HTR-8/SVneo (cell line): ENCODE measurements at places on chromosomes 3 and 15.
A peak's percentile ranks its signal among the peaks of the same experiment; 100 is the strongest.

GRCh38 chr15:64772488-64772887 lies 2.9 kb downstream of the RBPMS2 start:
- no peak for DNase-seq

- DNase-seq, result no peak
Measured at GRCh38 chr3:124888482-124889441, 1.6 kb upstream of the ITGB5 start.

DNA sequence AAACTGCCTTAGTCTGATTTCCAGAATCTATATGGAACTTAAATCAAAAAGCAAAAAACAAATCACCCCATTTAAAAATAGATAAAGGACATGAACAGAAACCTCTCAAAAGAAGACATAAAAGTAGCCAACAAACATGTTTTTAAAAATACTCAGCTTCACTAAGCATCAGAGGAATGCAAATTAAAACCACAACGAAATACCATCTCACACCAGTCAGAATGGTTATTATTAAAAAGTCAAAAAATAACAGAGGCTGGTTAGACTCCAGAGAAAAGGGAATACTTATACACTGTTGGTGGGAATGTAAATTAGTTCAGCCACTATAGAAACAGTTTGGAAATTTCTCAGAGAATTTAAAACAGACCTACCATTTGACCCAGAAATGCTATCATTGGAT lies 367.9 kb downstream of the ZIC4 start:
- DNase-seq, result no peak

- no peak for DNase-seq
Measured at GRCh38 chr3:168091941-168092340, 3.8 kb downstream of the GOLIM4 start.

DNA sequence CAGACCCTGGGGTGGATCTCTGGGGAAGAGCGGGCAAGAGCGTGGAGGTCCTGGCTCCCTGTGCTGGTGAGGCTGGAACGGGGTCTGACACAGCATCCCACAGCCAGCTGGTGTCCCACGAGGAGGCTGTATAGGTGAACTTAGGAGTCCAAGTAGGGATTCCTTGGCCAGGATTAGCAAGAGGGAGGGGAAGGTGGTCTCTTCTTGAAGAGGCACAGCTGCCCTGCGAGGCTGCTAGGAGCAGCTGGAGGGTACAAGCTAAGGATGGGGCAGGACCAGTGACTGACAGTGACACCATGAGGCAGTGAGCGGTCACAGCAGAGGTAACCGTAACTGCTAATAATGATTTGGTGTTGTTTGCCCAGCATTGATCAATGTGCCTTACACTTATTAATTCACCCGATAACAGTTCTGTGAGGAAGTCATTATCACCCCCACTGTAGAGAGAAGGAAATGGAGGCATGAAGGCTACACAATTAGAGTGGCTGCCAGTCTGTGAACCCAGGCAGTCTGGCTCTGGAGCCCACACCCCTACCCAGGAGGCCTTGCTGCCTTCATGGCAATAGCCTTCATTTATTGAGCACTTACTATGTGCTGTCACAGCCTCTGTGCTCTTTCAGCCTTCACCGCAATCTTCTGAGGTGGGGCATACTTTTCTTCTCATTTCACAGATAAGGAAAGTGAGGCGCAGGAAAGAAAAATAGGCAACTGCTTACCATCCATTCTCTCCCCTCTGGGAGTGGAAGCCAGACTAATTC lies 59.4 kb downstream of the TMEM44 start:
- no peak for DNase-seq

DNA sequence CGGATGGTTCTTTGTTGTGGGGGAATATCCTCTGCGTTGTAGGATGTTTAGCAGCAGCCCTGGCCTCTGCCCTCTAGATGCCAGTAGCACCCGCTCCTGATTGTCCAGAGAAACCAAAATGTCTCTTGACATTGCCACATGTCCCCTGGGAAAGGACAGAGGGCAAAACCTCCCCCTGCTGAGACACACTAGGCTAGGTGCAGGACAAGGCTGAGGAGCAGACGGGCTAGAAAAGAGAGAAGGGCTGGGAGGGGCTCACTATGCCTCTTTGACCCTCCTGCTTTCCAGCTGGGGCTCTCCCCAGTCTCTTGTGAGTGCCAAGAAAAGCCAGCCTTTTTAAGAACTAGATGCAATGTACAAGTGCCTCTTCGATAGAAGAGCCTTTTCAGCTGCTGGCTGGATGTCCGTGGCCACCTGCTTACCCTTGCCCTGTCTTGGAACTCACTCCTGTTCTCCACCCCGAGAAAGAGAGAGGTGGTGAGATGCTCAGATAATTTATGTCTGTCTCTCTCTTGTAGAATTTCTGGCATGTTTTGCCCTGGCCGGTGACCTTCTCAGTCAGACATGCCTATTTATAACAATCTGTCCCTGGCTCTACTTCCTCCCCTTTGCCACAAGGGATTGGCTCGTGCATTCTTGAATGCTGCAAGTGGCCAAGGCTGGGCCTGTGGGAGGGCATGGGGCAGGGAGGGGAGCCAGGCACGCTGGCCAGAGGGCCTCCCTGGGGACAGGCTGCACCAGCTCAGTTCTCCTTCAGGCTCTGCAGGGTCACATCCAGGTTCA lies 142.6 kb downstream of the RPLP1 start:
- DNase-seq, result peak; percentile 34
